ENCODE measurements at places on chromosomes 5 and 9. TPM values are rescaled to one million over a fixed set of nuclear protein-coding genes. Genes with fewer than 3 reads are reported as not detected.

DNA sequence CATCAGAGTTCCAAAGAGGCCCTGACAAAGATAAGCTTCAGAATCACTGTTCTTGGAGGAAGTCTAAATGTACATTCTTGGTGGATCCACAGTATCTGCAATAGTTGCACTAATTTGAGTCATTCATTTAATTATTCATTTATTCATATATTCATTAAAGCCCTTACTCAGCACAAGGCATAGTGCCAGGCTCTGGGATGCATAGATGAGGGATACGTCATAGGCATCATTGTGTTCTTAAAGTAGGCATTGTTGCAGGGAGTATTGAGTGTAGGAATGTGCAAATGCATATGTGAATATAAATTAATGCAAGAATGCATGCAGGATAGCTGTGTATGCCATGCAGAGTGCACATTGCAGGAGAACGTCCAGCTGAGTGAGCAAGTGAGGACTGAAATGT, 100.7 kb downstream of the DRD1 start:
- H3K4me1 ChIP-seq: peaks cover 3% of the 10 kb centered on the region
- DNase-seq: no peak
- H3K27ac ChIP-seq: no peak overlapping the region
- no peaks in the 10 kb centered on the region for H3K36me3 ChIP-seq
- no peak overlapping the region for H3K4me3 ChIP-seq

DNA sequence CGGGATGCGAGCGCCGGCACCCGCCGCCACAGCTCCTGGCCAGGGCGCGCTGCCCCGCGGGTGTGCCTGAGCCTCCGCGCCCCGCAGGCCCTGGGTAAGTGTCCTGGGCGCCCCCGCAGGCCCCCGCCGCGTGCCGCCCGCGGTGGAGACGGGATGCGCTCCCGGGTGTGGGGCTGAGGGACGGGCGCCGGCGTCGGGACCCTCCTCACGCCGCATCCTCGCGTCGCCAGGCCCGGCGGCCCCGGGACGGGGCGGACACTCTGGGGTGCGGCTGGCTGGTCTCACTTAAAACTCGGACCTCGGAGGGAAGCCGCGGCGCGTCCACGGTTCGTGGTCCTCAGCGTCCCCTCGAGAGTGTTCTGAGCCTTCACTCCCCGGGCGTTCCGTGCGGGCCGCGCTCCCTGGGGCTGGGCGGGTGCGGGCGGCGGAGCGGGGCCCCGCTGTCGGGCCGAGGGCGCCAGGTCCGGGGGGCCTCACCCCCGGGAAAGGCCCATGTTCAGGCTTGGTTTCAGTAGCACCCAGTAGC, 275 bp downstream of the AHRR start:
- no peak for DNase-seq
- peak overlapping the region; percentile 16 for H3K4me3 ChIP-seq
- peaks cover 69% of the 10 kb centered on the region for H3K27me3 ChIP-seq

DNA sequence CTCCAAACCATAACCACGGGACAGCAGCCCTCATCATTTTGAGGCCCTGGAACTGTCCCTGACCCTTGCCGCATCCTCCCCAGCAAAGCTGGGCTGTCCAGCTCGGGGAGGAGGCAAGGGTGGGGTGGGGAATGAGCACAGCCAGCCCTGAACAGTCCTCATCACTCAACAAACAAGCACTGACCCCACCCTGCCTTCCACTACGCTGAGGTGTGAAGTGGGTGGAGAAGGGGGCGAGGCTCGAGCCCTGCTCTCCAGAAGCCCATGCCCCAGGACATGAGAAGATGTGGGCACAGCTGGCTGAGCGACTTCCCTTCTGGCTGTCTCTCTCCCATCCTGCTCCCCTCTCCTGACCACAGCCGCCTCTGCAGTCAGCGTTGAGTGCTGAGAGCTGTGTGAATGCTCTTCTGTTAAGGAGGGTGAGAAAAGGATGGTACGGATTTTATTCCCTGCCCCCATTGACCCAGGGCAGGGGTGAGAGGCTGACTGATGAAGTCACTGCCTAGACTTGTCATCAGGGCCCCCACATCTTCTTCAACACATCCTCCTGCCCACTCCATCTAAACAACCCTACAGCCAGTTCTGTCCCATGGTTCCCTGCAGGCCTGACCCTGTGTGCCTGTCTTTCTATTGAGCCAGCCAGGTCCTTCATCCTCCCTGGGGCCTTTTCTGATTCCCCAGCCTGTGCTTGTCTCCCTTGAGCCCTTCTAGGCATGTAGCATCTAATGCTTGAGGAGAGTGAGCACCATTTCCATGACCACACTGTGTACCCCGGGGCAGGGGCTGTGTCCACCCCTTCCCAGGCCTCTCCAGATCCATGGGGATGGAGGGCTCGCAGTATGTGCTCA, 276.0 kb downstream of the FSTL4 start:
- no peak for DNase-seq
- no peak overlapping the region for H3K4me3 ChIP-seq
- H3K27ac ChIP-seq: no peak overlapping the region
- H3K27me3 ChIP-seq: peaks cover 7% of the 10 kb centered on the region
- peaks cover 14% of the 10 kb centered on the region for H3K4me1 ChIP-seq
- H3K36me3 ChIP-seq: no peaks in the 10 kb centered on the region

- DNase-seq: peak; percentile 71
- peak overlapping the region; percentile 81 for H3K4me3 ChIP-seq
- peaks cover 20% of the 10 kb centered on the region for H3K4me1 ChIP-seq
Measured at GRCh38 chr5:127029581-127030258, 638 bp downstream of the MARCHF3 start.

DNA sequence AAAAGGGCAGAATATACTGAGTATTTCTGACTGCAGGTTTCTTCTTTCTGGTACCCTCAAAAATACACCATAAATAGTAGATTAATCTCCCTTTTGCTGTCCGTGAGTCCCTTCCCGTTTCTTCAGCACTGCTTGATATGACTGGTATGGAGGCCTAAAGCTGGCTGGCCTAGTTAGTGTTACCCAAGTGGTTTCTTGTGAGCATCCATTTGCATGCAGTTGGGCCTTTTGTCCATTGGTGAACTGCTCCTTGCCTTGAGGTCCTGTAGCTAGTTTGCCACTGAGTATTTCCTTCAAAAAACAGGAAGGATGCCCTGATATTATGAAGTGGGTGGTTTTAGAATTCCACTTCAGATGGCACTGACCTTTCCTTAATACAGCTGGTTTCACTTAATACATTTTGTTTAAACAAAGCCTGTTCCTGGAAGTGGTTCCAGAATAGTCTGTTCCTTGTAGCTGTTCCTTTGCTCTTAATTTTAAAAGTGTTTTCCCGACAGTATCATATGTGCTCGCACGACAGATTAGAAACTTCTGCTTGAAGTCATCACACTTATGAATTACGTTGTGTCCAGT, 40.0 kb upstream of the ABL1 start:
- H3K27me3 ChIP-seq: no peaks in the 10 kb centered on the region
- H3K36me3 ChIP-seq: no peaks in the 10 kb centered on the region
- DNase-seq: no peak
- H3K27ac ChIP-seq: no peak overlapping the region
- H3K4me1 ChIP-seq: no peaks in the 10 kb centered on the region

- no peak for DNase-seq
- H3K4me3 ChIP-seq: no peak overlapping the region
- no peak overlapping the region for H3K27ac ChIP-seq
- no peaks in the 10 kb centered on the region for H3K36me3 ChIP-seq
- H3K4me1 ChIP-seq: no peaks in the 10 kb centered on the region
Measured at GRCh38 chr5:147303976-147304375, 69.2 kb downstream of the STK32A start.

DNA sequence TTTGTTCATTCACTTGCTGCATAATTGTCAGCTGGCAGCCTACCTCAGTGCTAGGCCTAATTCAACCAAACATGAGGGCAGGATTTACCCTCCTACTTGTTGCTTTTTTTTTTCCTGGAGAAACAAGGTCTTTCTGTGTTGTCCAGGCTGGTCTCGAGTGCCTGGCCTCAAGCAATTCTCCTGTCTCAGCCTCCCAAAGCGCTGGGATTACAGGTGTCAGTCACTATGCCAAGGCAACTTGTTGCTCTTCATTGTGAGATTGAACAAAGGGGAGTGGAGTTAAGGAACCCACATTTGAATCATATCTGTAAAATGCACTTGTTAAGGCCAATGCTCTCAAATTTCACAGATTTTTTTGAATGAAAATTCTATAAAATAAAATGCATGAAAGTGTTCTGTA, 380.5 kb downstream of the TMEM161B start:
- H3K4me3 ChIP-seq: no peak overlapping the region
- no peaks in the 10 kb centered on the region for H3K36me3 ChIP-seq
- no peaks in the 10 kb centered on the region for H3K27me3 ChIP-seq

- no peak for DNase-seq
- H3K27me3 ChIP-seq: no peaks in the 10 kb centered on the region
- no peaks in the 10 kb centered on the region for H3K4me1 ChIP-seq
- peaks cover 17% of the 10 kb centered on the region for H3K36me3 ChIP-seq
Measured at GRCh38 chr5:126805063-126805462, 28.1 kb downstream of the LMNB1 start.

GRCh38 chr9:29214154-29214689, 1640.9 kb upstream of the C9orf72 start:
- DNase-seq: peak; percentile 5
- H3K4me3 ChIP-seq: peak overlapping the region; percentile 25
- H3K27me3 ChIP-seq: peaks cover 50% of the 10 kb centered on the region

DNA sequence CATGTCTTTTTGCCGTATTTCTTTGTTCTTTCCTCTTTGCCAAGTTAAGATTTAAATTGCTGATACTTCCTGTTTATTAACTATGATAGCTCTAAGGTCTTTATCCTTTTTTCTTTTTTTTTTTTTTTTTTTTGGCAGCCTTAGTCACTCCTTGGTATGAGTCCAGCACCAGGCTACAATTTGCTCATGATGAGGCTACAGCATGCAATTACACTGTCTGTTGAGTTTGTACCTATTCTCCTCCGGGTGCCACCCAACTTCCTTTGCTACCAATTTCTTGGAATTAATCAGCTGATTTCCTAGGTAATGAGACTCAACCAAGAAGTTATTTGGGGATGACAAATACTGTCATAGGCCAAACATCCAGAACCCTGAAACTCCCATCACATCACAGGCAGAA, 25.5 kb downstream of the ACTL7B start:
- no peaks in the 10 kb centered on the region for H3K4me1 ChIP-seq
- DNase-seq: no peak
- H3K36me3 ChIP-seq: no peaks in the 10 kb centered on the region
- H3K27ac ChIP-seq: no peak overlapping the region

- DNase-seq: peak; percentile 44
- peak overlapping the region; percentile 69 for H3K27ac ChIP-seq
- no peaks in the 10 kb centered on the region for H3K27me3 ChIP-seq
- H3K4me1 ChIP-seq: peaks cover 34% of the 10 kb centered on the region
Measured at GRCh38 chr9:69093471-69094103, 58.0 kb downstream of the FXN start.

DNA sequence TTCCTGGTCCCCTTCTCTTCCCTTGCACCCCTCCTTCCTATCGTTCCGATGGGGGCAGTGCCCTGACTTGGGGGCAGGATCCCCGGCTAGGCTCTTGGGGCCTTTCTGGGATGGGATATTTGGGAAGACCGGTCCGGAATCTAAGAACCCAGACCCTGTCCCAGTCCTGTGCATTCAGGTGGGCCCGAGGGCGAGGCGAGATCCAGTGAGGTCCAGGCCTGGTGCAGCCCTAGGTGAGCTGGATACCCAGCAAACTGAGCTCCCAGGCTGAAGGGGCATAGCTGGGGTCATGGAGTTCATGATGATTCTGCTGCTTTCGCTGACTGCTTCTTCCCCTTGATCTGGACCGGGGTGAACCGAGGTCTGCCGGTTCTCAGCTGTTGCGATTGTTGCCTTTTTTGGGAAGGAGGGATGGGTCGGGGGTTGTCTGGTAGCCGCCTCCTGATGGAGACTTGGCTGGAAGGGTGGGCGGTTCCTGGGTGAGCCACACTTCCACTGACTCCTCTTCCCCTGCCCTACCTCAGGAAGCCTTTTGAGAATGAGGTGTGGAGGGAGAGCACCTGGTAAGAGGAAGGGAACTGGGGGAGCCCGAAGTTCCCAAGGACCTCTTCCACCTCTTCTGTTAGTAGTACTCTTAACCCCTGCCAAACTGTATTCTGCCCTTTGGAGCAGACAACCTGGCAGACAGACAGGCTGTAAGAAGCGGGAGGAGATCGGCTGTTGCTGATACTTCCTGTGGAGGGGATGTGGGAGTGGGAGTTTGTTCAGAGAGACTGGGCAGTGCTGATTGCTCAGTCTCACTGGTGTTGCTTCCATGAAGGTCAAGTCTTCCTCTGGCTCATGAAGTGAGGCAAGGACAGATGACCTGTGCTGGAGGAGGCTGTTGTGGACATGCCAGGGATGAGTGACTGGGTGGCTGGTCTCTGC, 1.0 kb downstream of the LRRC8A start:
- no peak for DNase-seq
- peak overlapping the region; percentile 88 for H3K27ac ChIP-seq
- H3K4me1 ChIP-seq: peaks cover 20% of the 10 kb centered on the region
- peaks cover 19% of the 10 kb centered on the region for H3K36me3 ChIP-seq

- H3K4me3 ChIP-seq: no peak overlapping the region
- no peak overlapping the region for H3K27ac ChIP-seq
- H3K4me1 ChIP-seq: peaks cover 26% of the 10 kb centered on the region
- no peak for DNase-seq
Measured at GRCh38 chr9:134211811-134212485, 47.6 kb upstream of the RNU6ATAC start.

- peak overlapping the region; percentile 44 for H3K27ac ChIP-seq
- H3K4me3 ChIP-seq: no peak overlapping the region
- H3K4me1 ChIP-seq: peaks cover 59% of the 10 kb centered on the region
- H3K27me3 ChIP-seq: peaks cover 4% of the 10 kb centered on the region
Measured at GRCh38 chr9:128206484-128206883, 3.3 kb downstream of the DNM1 start.

DNA sequence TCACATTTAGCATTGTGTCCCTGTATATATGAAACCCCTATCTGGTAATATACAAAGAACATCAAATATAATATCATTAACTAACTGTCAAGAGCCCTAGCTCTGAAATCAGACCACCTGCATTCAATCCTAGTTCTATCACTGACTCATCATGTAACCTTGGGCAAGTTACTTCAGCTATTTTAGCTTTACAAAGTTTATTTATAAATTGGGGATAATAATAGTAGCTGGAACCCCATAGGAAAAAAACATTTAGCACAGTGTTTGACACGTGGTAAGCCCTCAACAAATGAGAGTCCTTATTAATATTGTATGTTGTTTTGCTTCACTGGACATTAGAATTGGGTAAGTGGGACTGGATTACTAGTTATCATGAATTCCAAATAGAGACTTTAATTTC, 157.5 kb downstream of the EBF1 start:
- H3K27me3 ChIP-seq: no peaks in the 10 kb centered on the region
- DNase-seq: no peak
- no peak overlapping the region for H3K4me3 ChIP-seq
- H3K36me3 ChIP-seq: no peaks in the 10 kb centered on the region
- no peak overlapping the region for H3K27ac ChIP-seq

ABO gene
- polyA plus RNA-seq: 19.6 TPM

FCN2 gene
- polyA plus RNA-seq: 0.04 TPM

HARS2 gene
- polyA plus RNA-seq: 39.2 TPM

CFAP157 gene
- 0.84 TPM for polyA plus RNA-seq

STING1 gene
- 19.6 TPM for polyA plus RNA-seq

PGM5 gene
- polyA plus RNA-seq: 26.4 TPM

SLC36A3 gene
- polyA plus RNA-seq: not detected

MCC gene
- 5.2 TPM for polyA plus RNA-seq

PDZD2 gene
- 4.7 TPM for polyA plus RNA-seq

Measured in large intestine (tissue), 12 donors.